ENCODE measurements at places on chromosomes 12 and 14. TPM values are rescaled to one million over a fixed set of nuclear protein-coding genes. Genes with fewer than 3 reads are reported as not detected.
A peak's percentile ranks its signal among the peaks of the same experiment; 100 is the strongest.

DNA sequence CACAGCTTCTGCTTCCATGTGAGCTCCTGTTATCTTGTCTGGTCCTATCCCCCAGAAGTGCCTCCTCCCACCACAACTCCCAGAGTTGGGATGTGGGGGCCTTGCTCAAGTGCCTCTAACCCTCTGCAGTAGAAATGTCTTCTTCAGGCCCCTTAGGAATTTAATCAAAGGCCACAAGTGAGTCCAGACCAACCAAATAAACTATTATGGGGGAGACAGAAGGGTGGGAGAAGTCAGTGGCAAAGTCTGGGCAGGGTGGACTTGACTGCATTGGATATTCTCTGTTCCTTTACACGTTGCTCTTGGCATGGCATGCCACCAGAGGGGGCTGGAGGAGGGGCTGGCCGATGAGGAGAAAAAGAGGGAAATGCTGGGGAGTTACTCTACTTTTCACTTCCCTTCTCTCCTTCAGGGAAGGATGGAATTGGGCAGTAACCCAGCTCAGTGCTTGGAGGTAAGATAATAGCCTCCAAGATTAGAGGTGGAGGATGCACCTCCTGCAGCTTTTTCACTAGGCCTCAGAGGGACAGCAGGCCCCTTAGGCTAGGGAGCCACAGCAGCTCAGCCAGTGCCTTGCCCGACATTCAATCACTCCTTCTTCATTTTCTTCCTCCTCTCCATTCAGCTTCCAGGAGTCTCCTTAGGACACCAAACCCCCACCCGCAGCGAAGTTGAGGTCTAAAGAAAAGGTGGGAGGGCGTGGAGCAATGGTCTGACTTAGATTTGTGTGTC lies 1.2 kb upstream of the AP1G2 start:
- peak; percentile 73 for DNase-seq

- no peak for DNase-seq
These were observed 22.7 kb downstream of the TRMT5 start for GRCh38 chr14:60958146-60958545.

Gene LRP1-AS
- total RNA-seq, result not detected

Gene POTEG
- total RNA-seq, result not detected

DNA sequence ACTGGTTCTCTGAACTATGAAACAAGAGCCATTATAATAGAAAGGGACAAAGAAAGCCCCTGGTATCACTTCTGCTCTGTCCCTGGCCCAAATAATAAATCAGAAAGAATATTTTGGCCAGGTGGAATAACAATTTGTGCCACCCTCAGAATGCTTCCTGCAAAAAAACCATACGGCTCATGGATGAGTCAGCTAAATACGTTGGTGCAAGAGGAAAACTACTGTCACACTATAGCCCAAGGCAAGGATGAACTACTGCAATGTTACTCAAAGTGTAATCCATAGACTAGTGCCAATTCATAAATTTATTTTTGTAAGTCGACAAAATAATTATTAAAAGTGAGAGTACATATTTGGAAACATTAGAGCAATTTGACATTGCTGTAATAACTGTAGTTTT lies 68.2 kb downstream of the ANKS1B start:
- no peak for DNase-seq

DNA sequence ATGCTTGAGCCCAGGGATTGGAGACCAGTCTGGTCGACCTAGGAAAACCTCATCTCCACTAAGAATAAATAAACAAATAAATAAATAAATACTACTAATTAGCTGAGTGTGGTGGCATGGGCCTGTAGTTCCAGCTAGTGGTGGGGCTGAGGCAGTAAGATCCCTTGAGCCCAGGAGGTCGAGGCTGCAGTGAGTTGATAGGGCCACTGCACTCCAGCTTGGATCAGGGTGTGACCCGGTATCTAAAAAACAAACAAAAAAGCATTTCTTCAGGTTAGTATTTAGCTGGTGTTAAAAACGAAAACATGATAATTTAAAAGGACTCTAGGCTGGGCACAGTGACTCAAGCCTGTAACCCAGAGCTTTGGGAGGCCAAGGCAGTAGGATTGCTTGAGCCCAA lies 1.2 kb upstream of the FGD4 start:
- no peak for DNase-seq

DNA sequence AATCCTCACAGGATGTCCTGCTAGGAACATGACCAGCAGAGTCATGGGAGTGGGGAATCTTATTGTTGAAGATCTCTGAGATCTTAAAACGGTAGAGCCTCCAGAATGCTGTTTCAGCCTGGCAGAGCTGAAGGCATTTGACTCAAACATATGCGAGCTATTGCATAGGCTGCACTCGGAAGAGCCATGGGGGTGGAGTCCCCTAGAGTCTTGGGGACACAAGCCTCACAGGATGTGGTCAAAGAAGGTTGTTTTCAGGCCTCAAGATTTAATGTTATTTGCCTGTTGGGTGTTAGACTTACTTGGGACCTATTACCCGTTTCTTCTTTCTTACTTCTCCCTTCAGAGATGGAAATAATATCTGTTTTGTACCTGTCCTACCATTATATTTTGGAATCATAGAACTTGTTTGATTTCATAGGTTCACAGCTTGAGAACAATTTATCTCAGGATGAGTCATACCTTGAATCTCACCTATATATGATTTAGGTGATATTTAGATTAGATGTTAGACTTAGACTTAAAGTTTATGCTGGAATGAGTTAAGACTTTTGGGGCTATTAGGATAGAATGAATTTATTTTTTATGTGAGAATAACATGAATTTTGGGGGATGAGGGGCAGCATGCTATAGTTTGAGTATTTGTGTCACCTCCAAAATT lies 172.2 kb upstream of the ATP2B1 start:
- no peak for DNase-seq

- no peak for DNase-seq
These were observed 302.1 kb downstream of the MED13L start for GRCh38 chr12:115975411-115975810.

DNA sequence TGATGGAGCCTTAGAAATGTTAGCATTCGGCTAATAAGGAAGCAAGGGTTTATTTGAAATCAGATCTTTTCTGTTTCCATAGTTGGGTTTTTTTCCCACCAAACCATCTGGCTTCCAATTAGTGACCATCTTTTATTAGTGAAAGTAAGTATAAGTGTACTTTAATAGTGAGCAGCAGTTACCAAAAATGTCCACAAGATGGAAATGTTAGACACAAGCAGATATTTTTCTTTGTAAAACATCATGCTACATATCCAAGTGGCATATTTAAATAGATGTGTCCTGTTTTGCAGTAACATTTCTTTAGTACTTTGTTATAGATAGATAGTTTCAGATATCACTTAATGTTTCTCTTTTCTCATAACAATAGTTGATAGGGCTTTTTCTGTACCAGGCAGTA lies 28.8 kb downstream of the YEATS4 start:
- no peak for DNase-seq
